ENCODE measurements at places on chromosomes 1 and 21.

- DNase-seq: no peak
Measured at GRCh38 chr1:229195246-229195645, 75.7 kb upstream of the RAB4A start.

GRCh38 chr1:38064197-38064903, 17.8 kb upstream of the POU3F1 start:
- no peak for DNase-seq

GRCh38 chr1:75083848-75084514, 50.2 kb upstream of the LHX8 start:
- DNase-seq: no peak

DNA sequence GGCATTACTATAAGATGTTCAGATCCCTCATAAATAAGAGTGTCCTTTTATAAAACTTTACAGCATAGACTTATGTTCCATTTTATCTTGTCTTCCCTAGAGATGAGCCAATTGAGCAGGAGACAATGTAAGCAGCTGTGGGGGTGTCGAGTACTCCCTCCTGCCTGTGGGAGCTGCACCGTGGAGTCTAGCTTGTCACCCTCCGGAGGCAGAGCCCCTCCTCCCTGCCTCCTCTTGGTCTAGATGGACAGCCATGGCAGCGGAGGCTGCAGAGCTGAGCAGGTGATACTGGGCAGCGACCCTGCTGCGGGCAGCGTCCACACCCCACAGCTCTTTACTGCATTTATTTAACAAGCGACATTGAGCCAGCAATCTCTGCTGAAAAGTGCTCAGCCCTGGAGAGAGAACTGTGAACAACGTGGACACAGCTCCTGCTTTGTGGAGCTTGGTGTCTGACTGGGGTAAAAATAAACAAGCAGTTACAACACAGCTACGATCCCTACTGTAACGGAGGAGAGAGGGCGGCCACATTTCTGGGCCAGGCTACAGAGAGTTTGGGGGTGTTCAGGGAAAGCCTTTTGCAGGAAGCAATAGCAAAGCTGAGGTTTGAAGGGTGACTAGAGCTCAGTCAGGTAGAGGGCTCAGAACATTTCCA, 12.8 kb upstream of the KIF21B start:
- no peak for DNase-seq

DNA sequence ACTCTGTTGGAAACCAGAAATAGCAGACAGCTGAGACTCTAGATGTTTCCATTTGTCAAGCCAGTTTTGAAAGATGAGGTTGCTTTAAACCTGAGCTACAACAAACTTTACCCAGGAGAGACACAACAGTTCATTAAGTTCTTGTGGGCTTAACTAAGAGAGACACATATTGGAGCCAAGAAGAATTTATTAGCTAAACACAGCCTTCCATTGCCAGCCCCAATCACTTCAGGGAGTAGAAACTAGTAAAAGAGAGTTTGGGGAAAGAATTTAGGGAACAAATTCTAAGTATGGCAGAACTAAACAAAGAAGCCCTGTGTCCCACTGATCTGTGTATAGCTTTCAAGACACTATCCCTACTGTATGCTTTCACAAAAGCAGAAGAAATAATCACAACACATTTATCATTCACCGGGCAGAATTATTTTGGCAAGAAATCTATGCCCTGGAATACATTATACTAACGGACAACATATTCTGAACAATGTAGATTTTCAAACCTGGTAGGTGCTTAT, 87.3 kb upstream of the KAZN start:
- DNase-seq: no peak

GRCh38 chr1:209646558-209646957, 5.7 kb downstream of the LAMB3 start:
- DNase-seq: no peak

DNA sequence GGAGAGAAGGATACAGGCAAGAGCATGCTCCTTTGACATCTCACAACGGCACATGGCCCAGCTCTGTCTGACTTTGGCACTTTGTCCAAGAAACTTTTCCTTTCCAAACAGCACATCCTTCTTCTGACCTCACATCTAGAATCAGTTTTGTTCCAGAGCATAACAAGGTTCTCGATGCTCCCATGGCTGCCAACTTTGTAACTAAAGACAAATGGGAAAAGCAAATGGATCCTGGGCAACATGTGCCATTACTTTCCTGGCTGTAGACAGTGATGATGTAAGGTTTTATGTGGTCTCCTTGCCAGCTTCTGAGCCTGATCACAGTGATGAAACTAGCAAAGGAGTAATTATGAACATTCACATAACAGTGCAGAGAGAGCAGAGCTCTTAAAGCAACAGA, 171.8 kb upstream of the C1orf87 start:
- DNase-seq: no peak

GRCh38 chr1:53527368-53527767, 68.2 kb downstream of the DMRTB1 start:
- DNase-seq: no peak

- no peak for DNase-seq
Measured at GRCh38 chr21:33883118-33883517, 32.5 kb downstream of the ATP5PO start.

DNA sequence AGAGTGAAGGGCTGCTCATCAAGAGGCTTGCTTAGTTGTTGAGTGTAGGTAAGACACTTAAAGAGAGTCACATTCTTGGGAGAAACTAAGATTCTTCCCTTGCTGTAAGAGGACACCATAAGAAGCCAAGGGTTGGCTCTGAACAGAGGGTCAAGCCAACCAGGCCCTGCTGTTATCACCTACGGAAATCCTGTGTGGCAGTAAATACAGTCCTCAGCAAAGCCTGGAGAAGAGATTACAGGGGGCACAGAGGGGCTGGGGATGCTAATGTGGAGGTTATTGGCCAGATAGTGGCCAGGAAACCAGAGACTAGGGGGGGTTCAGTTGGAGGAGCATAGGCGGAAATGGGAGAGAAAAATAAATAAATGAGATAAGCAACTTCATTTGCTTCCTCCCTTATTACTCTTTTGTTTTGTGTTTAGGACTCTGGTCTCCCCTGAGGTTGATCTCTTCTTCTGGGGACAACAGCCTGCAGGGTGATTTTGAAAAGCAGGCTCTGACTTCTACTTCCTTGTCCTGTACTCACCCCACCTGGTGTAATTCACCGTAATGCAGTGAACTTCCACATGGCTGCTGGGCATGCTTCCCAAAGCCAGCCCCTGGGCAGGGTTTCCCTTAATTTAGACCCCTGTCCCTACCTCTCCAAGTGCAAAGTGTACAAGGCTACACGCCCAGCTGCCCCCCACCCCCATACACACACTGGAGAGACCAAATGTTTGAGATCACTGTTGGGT, 40.9 kb downstream of the MTARC1 start:
- no peak for DNase-seq

DNA sequence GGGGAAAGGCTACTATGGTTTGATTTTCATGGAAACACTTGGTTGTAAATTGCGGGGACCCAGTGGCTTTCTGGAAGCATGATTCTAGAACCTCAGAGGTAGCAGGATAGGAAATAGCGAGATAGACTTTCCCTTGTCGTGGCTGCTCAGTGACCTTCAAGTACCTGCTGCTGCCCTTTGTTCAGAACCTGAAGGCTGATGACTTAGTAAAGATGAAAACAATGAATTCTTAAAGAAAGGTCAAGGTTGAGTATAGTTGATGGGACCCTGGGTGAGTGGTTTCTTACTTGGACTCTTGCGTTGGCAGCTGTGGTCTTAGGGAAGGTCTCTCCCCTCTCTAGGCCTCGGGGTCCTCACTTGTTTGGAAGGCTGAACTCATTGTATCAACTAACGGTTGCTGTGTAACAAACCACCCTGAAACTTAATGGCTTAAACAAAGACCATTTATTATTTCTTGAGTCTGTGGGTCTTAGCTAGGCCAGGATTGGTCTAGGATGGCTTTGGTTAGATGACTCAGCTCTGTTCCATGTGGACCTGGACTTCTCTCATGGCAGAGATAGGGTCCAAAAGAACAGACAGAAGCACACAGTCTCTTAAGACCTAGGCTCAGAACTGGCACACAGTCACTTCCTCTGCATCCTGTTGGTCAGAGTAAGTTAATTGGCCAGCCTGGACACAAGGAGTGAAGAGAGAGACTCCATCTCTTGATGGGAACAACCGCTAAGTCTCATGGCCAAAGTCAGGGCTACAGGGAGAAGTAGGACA, 89.2 kb upstream of the SELENON start:
- no peak for DNase-seq

DNA sequence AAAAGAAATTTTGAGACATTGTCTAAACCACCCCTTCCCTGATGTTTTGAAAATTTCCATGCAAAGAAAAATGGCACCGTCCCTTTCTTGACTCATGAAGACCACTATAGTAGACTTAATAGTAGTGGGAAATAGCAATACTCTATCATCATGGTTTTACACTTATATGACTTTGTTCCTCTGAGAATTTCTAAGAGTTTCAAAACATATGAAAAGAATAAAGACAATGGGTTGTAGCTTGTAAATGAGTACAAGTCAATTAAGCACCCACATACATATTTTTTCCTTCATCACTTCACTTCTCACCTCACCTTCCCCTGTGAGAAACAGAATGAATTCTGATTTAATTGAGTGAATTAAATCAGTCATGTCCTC, 151.7 kb downstream of the LYPLAL1 start:
- no peak for DNase-seq

- DNase-seq: no peak
Measured at GRCh38 chr1:73953186-73953585, 244.8 kb downstream of the LRRIQ3 start.

- DNase-seq: no peak
Measured at GRCh38 chr1:42239555-42239954, 75.0 kb upstream of the GUCA2A start.

GRCh38 chr1:193705554-193705981, 519.2 kb upstream of the B3GALT2 start:
- DNase-seq: no peak

DNA sequence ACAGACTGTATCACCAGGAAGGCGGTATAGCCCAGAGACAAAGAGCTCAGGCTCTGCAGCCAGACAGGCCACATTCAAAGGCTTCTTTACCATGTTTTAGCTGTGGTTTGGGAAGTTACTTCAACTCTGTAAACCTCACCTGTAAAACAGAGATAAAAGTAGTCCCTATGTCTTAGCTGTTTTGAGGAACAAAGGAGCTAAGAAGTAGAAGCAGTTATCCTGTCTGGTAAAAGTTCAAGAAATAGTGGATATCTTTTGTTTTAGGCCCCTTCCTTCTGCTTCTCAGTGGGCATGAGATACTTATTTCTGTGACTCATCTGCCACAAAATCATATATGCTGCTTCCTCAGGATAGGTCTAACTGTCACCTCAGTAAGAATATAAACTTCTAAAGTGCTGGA, 6.5 kb downstream of the CD34 start:
- no peak for DNase-seq

All from T-cell (primary cell).